Stimulated activated CD8-positive, alpha-beta memory T cell treated with anti-CD3 and anti-CD28 coated beads, Interleukin-15, amount 100 ng/mL, for 24 hours (primary cell): ENCODE measurements at places on chromosomes 3 and 15.

DNA sequence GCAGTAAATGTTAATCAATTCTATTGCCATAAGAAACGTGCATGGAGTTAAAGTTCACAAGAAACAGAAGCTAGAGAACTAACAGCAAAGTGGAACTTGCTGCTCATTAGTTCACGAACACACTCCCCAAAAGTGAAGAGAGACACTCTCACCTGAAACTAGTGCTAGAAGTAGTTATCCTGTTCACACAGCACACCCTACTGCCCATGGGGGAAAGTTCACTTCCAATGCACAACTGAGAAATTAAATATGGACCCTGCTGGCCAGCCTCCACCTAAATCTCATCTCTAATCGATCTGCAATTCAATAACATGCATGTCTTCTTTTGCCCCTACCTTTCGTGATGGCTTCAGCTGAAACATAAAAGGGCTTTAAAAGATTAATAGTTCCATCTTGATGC lies 39.4 kb upstream of the FRMD4B start:
- no peak for DNase-seq

GRCh38 chr3:14305324-14305723 lies 97.1 kb upstream of the SLC6A6 start:
- no peak for DNase-seq

- no peak for DNase-seq
Measured at GRCh38 chr3:145854499-145854898, 306.5 kb downstream of the PLOD2 start.

DNA sequence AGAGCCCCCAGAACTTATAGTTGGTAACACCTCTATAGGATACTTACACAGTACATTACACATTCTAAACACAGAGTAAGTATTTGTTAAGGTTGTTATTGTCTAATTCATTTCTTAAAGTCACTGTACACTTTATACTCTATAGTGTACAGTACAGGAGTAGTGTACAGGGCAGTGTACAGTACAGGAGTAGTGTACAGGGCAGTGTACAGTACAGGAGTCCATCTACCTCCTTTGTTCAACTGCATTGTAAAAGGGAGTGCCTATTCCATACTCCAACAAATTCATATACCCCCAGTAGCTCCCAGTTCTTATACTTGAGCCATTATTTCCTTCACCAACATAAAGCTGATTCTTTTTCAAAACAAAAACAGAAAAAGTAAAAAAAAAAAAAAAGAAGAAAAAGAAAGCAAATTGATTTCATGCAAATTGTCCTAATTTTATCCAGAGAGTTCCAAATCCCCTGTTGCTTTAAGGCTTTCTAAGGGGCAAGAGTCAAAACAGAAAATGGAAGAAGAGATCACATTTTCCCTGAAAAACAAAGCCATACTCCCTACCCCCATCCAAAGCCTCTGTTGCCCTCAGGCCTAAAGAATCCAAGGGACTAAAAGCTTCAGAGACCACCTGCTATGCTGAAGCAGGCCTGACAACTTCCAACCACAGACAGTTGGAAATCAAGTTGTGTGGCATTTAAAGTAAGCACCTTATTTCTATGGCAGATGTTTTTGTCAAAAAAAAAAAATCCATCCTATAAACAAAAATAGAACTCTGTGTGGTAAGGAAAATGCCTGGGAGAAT lies 125.6 kb downstream of the PLCH1 start:
- no peak for DNase-seq

- DNase-seq, result no peak
Measured at GRCh38 chr15:60585743-60586708, 107.1 kb upstream of the ICE2 start.

GRCh38 chr3:32280262-32280910 lies 41.9 kb downstream of the CMTM8 start:
- DNase-seq, result no peak

GRCh38 chr3:18656866-18657265 lies 231.7 kb upstream of the SATB1 start:
- no peak for DNase-seq

DNA sequence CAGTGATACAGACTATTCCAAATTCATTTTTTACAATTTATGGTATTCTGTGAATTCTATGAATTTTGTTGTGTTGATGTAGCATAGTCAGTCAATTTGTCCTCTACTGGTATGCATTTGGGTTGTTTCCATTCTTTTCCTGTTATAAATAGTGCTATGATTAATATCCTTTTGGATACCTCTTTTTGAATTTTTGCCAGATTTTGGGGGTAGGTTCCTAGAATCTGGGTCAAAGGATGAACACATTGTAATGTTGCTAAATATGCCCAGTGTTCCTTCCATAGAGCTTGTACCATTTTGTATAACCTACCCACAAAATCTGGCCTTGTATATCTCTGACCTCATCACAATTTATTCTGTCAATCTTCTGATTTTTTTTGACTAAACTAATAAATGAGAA lies 44.4 kb upstream of the C3orf38 start:
- DNase-seq, result no peak
